ENCODE measurements at places on chromosomes 5 and 9. TPM values are rescaled to one million over a fixed set of nuclear protein-coding genes. Genes with fewer than 3 reads are reported as not detected.

ARL14EPL gene
- total RNA-seq = not detected

ACSL6 gene
- total RNA-seq = 5.6 TPM

GABRA1 gene
- not detected for total RNA-seq

PCAT7 gene
- not detected for total RNA-seq

BRINP1 gene
- total RNA-seq = not detected

ECPAS gene
- total RNA-seq = 67.0 TPM

FBXO38 gene
- 43.1 TPM for total RNA-seq

PCDHGA11 gene
- total RNA-seq = not detected
